NCI-H1436 (cell line): ENCODE measurements at places on chromosomes 4 and X.

DNA sequence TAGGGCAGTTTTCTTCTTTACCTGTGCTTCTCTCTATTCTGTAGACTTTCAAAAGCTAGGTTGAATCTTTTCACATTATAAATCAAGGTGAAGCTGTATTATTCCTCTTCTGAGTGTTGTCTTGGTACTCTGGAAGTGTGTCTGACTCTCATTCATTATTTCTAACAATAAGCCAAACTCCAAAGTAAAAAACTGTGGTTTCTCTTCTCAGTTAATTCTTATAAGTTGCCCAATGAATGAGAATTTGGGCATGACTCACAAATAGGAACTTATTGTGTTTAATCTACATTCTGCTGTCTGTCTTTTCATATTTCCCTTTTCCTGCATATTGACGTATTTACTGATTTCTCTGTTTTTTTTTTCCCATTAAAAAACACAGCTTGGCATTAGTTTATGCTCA, 714.5 kb downstream of the CCSER1 start:
- no peak for DNase-seq

DNA sequence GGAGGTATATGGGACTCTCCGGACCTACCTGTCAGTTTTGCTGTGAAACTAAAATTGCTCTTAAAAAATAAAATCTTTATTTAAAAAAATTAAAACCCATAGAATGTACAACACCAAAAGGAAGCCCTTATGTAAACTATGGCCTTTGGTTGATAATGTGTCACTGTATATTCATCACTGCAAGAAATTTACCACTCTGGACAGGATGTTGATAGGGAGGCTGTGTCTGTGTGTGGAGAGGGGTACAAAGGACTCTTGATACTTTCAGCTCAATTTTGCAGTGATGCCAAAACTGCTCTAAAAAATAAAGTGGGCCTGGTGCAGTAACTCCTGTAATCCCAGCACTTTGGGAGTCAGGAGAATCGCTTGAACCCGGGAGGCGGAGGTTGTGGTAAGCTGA, 2.9 kb upstream of the ZMYM3 start:
- DNase-seq, result no peak

- no peak for DNase-seq
Measured at GRCh38 chrX:45788941-45789348, 588.3 kb upstream of the DIPK2B start.

GRCh38 chr4:3822230-3822947, 56.2 kb downstream of the ADRA2C start:
- DNase-seq, result no peak

DNA sequence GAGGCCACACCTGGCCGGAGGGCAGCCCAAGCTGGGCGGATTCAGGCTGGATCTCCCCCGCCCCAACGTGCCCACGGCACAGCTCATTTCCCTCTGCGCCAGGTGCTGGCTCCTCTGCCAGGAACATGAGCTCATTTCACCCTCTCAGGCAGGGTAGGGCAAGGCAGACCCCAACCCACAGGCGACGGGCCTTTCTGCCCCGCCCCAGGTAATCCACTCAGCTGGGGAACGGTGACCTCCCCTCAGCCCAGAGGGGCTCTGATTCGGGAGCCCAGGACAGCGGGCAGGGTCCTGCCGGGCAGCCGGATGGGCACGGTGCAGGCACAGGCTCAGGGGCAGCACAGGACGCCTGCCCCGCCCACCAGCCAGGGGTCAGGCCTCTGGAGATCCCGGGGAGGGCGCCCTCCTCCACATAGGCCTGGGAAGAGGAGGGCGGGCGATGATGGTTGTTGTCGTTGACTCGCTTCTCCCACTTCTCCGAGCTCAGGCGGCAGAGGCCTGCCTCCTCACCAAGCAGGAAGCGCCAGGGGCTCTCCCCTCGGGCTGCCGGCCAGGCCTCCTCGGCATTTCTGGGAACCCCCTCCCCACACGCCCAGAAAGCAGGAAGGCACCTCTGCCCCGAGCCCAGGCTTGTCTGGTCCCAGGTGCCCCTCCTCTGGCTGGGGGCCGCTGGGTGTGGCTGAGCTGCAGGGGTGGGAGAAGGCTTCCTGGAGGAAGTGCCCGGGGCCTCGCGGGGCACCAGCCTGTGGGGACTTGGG, 31.1 kb downstream of the TACC3 start:
- no peak for DNase-seq

- peak; percentile 18 for DNase-seq
Measured at GRCh38 chr4:114599231-114599902, 760 bp downstream of the UGT8 start.

DNA sequence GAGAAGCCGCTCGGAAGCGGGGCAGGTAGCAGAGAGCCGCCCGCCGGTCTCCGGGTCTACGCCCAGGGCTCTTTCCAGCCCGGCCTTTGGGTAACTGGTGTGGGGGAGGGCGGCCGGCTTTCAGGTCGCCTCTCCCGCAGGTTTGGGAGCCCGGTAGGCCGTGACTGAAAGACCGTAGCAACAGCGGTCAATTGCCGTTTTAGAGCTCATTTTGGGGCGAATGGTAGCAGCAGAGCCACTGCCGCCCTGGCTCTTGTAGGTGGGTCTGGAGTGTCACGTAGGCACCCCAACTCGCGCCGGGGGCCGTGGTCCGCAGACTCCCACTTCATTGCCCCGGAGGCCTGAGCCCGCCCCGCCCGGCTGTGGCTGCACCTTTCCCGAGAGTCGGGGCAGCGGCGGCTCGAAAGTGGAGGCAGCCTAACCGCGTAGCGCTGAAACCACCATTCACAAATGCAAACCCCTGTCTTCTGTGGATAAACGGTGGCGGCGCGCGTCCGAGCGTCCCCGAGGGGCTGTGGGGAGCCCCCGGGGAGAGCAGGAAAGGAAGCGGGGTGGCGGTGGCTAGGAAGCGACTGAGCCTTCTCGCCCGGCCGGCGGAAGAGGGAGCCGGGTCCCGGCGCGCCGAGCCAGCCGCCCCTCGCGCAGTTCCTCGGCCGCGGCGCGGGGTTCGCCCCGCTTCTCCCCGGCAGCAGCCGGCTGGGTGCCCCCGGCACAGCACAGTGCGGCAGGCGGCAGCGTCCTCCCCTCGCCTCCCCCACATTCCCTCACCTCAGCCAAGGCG, 2185.1 kb upstream of the TENM3 start:
- DNase-seq, result no peak

DNA sequence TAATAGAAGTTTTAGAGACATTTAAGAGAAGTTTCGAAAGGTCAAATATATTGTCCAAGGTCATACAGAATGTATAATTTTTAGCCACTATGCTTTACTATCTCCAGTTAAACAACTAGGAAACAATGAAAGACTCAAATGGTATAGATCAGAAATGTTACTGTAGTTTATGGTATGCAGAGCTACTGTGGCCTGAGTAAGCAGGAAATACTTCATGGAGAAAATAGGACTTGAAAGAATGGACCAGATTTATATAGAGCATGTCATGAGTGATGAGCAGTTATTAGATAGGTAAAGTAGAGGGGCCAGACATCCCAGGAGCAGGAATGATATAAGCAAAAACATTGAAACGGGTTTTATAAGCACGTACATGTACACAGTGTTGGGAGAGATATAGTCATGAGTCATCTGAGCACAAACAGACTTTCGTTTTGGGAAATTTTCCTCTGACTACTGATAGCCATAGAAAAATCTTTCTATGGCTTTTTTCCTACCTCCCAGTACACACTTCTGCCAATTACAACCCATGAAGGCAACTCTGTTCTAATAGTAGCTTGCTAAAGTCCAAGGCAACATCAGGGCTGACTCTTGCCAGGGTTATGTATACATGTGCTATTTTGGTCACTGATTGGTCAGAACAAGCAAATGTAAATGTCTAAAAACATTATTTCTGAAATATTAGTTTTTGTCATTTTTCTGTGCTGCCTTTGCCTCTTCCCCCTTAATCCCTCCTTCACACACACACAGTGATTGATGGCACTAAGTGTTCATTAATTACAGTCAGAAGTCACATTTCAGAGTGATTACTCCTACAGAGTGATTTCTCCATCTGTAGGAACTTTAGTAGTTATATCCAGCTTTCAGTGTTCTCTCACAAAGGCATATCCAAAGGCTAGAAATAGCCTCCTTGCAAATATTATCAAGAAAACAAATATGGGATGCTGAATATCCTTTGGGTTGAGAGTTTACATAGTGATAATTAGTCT, 198.7 kb downstream of the ENOX2 start:
- DNase-seq, result no peak

- DNase-seq, result no peak
Measured at GRCh38 chr4:159428975-159429692, 326.3 kb downstream of the RAPGEF2 start.

GRCh38 chr4:78939667-78940008, 400 bp upstream of the PAQR3 start:
- DNase-seq, result no peak

DNA sequence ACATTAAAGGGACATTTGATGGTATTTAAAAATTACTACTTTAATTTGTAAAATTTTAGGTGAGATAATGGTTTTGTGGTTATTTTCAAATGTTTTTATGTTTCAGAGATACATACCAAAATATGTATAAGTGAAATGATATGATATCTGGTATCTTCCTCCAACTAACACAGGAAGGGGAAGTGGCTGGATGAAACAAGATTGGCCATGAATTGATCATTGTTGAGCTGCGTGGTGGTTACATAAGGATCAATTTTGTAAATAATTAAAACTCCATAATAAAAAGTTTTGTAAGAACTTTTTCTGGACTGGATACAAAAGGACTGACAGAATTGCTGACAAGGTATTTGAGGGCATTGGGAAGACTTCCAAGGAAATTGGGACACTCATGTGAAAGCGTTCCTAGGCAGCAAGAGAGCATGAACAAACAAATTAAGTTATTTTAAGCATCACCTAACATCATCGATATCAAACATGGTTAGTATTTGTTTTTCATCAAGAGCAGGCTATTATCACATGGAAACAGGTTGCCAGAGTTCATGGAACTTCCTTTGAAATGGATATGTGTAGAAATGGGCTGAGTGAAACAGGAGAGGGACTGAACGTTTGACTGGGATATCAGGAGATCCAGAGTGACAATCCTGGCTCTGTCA, 4.4 kb upstream of the PGM2 start:
- no peak for DNase-seq

- DNase-seq, result no peak
Measured at GRCh38 chr4:87321888-87322287, 794 bp downstream of the HSD17B13 start.

DNA sequence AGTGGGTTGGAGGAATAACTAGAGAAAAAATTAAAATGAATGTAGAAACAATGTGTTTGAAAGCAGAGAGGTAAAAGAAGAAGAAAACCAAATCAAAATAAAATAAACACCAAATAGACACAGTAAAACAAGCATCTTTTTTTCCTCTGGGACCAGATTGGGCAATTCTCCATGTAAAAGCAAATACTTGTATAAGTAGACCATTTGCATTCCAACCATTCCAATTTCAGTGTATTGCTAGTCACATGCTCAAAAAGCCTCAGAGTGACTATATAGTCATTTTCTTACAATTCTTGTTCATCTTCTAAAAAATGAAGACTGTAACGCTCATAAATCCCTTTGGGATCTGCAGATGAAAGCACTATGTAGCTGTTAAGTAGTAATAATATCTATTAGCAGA, 969.5 kb downstream of the PCDH18 start:
- DNase-seq, result no peak

DNA sequence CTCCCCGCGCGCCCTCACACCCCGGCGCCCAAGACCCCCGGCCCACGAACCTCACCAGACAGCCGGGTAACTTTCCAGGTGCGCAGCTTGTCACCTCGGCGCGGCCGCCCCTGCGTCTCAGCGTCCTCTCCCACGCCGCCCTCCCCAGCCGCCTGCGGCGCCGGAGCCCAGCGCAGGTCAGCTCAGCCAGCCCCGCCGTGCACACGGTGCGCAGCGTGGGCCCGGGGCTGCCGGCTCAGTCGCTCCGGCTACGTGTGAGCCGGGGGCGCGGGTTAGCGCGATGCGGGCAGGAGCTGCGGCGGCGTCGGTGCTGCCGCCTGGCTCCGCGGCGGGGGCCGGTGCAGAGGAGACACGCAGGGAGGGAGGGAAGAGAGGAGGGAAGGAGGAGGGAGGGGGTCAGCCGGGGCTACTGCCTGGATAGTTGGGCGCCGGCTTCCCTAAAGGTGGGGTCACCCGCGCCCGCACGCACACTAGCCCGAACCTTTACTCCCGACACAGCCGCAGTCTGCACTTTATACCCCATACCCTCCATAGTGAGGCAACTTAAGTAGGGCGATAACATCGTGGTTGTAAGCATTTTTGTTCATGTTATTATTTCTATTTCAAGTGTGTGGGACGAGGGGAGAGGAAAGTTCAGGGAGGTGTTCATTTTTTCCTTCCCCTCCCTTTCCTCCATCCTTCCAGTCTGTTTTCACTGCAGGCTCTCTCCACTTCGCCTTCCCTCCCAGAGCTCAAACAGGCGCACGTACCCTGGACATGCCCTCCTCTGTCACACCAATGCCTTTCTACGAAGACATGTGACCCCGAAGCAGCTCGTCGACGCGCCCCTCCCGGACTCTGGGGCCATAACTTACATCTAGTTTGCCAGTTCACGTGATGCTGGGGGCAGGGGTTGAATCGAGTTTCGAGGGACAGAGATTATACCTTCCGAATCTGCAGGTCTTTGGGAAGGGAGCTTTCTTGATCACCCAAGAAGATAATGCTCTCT, at the start of gene PRKG2:
PRKG2 (minus strand) TSS at position 342 of the 988 bp plus-strand sequence. CDS start 10,175 bp downstream, outside the sequence.
- no peak for DNase-seq

- no peak for DNase-seq
Measured at GRCh38 chrX:86370927-86371326, 222.7 kb downstream of the DACH2 start.

DNA sequence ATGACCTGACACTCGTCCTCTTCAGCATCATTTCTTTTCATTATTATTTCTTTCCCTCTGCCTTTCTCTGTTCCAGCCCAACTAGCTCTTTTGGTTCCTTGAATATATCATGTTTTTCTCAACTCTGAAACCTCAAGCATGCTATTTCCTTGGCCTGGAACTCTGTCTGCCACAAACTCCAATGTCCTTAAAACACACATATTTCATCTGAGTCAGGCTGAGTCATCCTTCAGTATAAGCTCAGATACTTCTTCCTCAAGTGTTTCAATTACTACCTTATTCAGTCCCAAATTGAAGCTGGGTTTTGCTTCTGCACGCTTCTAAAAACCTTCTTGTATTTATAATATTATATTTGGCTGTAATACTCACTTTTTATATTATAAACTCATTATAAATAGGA, 424.2 kb downstream of the PDGFC start:
- no peak for DNase-seq
